ENCODE measurements at places on chromosomes 11 and 22.

DNA sequence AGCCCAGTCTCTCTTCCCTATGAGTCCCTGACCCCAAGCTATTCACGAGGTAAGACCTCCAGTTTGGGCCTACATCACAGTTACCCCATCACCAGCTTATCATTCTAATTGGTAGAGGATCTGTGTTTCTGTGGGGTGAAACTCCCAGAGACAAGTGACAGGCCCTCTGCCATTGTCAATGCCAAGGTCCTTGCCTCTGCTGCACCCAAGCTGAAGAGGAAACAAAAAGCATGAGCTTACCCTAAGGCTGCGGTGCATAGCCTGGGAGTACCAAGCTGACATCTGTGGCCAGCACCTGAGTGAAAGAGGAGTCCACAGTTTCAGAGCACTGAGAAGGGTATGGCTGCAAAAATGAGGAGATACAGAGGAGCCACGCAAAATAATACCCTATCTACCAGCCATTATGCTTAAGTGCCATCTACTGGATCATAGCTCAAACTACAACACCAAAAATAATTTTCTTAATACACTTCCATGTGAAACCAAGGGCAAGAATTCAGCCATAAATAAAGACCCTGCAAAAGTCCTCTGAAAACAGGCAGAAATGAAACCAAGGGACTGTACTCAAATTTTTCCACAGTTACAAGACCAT is 62.3 kb upstream of the ANO5 start:
- no peak for DNase-seq

DNA sequence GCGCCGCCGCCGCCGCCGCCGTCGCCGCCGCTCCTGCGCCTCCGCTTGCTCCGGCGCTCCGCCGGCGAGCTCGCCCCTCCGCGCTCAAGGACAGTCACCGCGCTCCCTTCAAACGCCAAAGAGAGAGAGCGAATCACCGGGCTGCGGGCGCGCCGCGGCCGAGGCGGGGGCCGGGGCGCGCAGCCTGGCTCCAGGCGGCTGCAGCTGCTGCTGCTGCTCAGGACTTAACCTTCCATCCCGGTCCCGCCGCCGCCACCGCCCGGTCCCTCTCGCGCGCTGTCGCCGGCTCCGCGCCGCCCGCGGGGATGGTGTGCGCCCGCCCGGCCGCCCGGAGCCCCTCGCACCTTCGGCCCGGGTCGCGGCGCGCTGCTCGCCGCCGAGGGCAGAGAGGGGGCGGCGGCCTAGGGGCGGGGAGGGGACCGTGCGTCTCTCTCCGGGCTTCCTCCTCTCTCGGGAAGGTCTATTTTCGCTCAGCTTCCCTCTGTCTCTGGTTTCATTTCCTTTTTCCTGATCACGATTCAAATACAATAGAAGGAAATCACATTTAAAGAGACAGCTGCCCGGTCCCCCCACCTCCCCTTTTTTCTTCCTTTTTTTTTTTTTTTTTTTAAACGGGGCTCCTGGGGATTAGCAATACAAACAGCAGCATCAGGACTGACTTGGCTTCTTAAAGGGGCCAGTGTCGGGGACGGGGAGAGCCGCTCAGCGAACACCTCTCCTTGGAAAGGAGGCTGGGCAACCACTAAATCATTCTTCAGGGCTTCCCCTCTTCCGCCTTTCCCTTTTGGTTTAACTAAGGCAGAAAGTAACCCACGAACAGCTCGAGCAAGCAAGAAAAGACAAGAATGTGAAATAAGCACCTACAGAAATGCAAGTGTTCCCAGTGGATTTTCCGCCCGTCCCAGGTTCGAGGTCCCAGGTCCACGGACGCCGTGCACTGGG is 22.1 kb downstream of the LMO2 start:
- DNase-seq: no peak

- no peak for DNase-seq
Measured at GRCh38 chr22:29032014-29032475, 29.6 kb downstream of the C22orf31 start.

DNA sequence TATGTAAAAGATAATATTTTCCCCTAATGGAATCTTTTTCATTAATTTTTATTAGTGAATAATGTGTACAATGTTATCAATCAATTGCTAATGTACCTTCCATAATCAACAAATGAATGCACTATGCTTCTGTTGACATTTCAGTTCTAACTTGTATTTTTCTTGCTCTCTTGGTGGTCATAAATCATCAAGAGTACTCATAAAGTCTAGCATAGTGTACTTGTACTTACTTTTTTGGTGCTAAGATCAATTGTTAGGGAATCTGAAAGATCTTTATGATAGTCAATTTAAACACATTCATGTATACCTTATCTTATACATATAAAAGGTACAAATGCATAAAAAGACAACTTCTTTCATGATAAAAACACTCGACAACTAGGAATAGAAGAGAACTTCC is 10.5 kb downstream of the ENTHD1 start:
- no peak for DNase-seq

DNA sequence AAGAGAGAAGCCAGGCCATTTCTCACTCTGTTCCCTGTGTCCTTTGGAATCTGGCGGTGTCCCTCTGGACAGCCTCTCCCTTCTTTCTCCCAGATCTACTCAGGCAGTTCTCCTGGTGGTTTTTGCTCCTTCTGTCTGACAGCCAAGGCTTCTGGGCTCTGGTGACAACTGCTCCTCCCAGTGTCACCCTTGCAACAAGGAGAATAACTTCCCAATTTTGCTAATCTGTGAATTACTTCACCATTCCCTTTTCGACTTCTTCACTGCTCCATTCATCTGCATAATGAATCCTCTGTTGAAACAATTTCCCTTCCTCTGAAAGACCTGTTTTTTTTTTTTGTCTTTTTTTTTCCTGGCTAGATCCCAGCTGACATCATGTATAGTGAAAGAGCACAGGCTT is 56.3 kb upstream of the PDE3B start:
- no peak for DNase-seq

DNA sequence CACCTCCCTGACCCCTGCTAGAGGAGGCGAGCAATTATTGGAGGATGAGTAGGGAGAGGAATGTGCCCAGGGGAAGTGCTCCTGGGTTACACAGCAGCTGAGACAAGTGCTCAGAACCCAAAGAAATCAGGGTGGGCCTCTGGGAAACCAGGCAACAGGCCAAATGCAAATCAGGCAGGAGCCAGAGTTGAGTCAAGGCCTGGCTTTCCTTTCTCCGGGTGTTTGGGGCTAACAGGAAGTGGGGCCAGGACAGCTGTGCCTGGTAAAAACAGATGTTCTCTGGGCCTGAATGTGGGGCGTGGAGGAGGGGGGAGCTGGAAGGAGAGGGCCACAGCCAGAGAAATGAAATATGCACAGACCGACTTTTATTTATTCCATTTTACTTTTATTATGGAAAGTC is 22.0 kb downstream of the MFNG start:
- no peak for DNase-seq

DNA sequence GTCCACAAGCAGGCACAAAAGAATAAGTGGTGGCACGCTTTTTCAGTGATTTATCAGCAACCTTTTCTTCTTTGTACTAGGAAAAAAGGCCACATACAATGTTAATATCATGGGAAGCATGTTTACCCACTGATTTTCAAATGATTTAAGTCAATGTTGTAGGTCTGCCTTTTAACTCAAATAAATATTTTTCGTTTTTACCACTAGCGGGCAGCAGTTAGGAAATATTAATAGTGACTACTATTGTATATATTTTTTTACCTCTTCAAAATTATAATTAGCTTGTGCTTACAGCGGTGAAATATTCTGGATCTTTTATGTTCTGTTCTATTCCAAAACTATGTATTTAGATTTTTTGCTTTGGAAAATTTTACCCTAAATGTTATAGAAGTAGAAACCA is 6.4 kb upstream of the SLC17A6 start:
- no peak for DNase-seq

DNA sequence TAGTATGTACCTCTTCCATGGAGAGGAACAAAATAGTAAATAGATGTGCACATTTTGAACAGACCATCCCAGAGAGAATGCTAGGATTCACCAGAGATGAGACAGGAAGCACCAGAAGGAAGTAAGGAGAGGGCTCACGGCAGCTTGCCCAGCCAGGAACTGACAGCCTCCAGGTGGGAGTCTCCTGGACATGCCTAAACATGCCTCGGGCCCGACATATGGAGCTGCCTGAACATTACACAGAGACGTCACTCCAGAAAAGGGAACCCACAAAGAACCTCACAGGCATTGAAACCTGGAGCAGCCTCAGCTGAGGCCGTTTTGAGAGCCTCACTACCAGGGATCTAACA is 67.4 kb downstream of the BRD1 start:
- no peak for DNase-seq
